ENCODE measurements at places on chromosomes 7 and 10.

- no peak for DNase-seq
These were observed 228.0 kb downstream of the RAB11FIP2 start for GRCh38 chr10:117818721-117819120.

GRCh38 chr7:98668255-98668654 lies 51.2 kb downstream of the NPTX2 start:
- no peak for DNase-seq

DNA sequence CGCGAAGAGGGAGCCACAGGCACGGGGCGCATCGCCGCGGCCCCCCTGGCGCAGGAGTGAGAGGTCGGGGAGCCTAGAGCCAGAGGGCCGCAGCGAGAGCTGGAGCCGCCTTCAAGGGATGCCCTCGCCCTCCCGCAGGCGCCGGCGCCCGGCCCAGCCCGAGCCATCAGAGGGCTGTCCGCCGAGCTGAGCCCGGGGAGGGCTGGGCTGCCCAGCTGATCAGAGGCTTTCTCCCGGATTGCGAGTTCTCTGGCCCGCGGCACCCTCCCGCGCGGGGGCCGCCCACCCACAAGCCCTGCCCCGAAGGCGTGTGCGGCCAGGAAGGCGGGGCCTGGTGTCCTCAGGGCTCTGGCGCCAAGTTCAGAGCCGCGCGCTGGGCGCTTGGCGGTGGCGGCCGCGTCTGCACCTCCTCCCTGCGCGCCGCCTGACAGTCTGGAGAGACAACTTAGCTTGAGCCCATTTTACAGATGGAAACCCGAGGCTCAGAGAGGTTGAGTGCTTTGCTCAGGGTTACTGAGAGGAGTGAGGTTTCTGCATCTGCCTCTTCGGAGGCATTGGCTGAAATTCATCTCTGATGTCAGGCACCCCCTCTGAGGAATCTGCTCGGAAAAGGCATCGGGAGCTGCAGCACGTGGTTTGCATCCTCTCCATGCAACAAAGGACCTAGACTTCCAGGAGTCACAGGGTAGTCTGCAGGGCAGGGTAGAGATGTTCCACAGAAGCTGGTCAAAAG lies 3.8 kb upstream of the ANTXRL start:
- peak; percentile 91 for DNase-seq

DNA sequence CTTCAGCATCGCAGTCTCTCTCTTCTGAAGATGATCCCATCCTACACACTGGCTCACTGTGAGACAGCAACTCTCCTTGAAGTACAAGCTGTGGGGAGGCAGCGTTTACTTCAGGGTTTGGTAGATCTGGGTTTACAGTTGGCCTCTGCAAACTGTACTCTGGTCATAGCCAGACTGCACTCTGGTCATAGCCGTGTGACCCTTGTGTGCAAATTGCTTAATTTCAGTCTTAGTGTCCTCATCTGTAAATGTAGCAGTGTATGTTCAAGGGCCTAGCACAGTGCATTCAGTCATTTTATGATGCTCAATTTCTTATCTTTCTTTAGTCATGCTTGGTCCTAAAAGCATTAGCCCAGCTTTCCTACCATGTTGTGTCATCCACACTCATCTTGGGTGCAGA lies 188.2 kb downstream of the LRMDA start:
- DNase-seq = no peak

DNA sequence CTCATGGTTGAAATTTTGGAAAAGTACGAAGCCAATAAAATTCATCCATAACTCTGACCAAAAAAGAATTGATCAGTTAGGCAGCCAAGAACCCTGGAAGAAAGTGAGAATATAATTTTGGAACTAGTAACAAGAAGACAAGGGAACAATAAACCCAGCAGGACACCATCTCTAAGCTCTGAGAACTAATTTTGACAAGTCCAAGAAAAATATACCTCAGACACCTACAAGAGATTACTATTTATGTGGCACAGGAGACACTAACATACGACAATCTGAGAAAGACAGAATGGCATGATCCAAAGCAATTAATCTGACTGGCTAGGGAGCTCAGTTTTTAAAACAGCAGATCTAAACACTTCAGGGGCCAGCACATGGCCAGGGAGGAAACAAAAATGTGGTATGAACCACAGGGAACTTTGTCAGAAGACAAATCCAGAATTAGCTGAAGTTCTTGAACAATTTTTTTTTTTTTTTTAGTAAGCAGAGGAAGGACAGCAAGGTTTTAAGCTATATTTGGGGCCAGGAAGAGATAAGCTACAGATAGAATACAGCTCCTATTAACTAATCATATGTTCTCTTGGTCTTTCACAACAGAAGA lies 38.9 kb downstream of the PARD3 start:
- DNase-seq = no peak

DNA sequence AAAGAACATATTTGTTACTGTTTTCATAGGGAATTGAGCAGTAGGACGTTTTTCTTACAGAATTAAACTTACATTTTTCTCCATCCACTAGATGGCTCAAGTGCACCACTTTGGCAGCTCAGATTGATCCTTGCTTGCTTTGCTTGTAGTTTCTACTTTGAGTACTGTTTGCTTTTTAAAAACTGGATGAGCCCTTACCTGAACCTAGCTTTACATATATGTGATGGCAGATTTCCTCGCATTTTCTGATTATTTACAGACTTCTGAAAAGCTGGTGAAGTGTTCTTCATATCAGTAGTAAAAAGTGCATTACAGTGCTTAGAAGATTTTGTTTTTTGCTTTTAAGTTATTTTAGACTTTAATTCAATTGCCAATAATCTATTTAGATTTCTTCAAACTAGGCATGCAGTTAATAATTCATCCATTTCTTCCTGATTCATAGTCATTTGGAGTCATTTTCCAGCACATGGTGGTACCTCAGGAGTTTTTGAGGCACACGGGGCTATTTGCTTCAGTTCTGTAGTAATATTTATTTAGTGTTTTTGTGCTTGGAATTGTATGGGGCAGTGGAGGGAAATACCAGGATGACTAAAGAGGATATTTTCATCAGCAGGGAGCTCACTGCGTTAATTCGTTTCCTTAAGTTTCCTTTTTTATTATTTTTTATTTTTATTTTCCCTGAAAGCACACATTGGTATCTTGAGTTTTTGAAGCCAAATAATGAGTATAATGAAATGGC lies 57.3 kb downstream of the MAPK8 start:
- DNase-seq = peak; percentile 78

DNA sequence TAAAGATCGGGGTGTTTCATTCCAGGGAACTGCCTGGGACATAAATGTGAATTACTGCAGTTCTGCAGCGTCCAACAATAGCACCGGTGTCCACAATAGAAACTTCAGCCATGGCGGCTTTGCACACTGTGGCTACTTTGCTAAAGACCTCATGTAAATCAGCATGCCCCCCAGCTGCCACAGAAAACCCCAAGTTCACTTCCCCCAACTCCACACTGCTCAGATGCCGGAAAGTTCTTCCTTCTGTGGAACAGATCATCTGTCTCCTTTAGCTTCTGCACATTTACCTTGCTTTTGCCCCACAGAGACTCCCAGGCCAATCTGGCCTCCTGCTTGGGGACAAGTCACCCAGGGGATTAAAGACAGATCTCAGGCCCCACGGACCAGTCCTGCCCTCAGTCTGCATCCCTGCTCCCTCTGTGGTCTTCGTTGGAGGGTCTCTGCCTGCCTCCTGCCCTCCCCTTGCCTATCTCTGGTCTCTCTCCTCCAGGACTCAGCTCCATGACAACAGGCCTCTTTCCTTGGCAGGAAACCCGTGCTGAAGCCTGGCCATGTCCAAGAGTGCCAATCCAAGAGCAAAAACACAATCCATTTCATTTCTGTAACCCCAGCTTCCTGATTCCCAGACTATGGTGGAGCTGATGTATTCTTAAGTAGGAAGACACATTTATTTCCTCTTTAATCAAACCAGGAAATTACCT lies 403.2 kb downstream of the RPS24 start:
- DNase-seq = no peak

DNA sequence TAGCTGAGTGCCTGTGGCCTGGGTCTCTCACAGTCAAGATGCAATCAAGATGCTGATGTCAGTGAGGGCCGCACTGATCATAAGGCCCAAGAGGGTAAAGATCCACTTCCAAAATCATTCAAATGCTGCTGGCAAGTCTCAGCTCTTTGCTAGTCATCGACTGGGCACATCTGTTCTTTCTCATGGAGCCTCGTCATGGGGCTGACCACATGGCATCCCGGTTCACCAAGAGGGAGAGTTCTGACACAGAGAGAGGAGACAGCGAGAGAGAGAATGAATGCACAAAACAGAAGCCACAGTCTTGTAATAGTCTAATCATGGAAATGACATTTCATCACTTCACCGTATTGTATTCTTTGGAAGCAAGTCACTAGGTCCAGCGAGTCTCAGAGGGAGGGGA lies 1067.5 kb upstream of the C7orf33 start:
- no peak for DNase-seq

DNA sequence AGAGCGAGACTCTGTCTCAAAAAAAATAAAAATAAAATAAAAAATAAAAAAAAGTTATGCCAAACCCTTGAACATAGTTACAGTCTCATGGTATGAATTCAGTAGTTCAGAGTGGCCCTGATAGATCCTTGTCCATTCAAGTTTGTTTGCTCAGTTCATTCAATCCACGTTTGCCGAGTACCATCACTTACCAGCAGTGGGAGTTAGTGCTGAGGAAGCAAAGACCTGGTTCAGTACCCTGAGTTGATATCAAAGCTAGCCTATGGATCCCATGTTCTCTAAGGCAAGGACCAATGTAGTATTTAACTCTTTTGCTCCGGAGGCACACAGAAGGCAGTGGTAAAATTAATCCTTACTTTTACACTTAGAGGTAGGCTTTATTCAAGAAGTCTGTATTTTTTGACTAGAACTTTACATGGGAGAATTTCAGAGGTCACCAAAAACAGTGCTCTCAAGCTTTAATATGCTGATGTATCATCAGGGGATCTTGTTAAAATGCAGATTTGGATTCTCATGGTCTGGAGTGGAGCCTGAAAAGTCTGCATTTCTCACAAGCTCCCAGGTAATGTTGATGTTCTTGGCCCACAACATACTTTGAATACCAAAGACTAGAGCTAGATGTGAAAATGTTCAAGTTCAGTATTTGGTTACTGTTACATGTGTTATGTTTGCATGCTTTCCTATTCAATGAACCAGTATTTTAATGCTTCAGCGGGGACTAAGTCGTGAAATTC lies 38.1 kb upstream of the HBP1 start:
- no peak for DNase-seq

DNA sequence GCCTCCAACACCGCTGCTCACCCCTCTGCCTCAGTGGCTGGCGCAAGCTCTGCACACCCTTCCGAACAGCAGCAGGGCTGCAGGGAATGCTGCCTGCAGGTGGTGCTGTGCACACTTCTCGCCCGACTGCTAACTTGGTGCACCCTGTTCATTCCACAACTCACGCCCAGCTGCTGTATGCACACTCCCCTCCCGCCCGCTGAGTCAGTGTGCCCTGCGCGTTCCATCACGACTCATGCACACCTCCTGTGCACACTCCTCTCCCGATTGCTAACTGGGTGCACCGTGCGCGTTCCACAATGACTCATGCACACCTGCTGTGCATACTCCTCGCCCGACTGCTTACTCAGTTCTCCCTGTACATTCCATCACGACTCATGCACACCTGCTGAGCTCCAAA lies 21.5 kb downstream of the ADARB2 start:
- DNase-seq = no peak

DNA sequence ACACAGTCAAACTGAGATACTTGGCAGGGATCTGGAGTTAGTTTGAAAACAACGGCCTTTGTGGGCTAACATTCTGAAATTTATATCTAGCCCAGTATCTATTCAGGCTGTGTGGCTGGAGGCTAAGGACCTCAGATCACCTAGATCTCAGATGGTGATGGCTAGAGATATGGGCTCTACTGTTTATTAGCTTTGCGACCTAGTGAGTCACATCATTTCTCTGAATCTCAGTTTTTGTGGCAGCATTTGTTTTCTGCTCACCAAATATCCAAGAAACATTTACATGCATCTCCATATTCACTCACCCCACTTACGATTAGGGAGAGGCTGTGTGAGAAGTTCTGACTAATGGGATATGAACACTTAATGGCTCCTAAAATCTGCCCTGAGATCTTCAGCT lies 503.9 kb downstream of the KIF20B start:
- no peak for DNase-seq

DNA sequence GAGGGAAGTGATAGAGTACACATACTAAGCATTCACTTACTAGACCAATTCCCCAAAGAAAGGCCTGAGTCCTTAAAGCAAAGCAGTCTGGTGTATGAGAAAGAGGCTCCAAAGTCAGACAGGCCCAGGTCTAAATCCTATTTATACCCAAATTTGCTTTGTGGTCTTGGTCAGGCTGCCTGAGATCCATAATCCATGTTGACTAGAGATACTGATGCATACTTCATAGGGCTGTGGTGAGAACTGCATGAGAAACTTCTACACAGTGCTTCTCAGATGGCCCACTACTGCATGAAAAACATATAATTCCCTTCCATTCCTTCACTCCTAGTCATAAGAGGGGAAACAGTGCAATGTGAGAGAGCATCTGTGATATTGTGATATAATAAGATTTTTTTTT lies 81.6 kb upstream of the SP4 start:
- DNase-seq = no peak

GRCh38 chr7:116162254-116162653 lies 48.1 kb upstream of the TES start:
- no peak for DNase-seq

GRCh38 chr7:105438847-105439173 lies 50.1 kb upstream of the SRPK2 start:
- no peak for DNase-seq

- DNase-seq = no peak
These were observed 287.7 kb downstream of the ABCA13 start for GRCh38 chr7:48458701-48459524.

GRCh38 chr10:120457431-120458172 lies 575 bp downstream of the PLPP4 start:
- no peak for DNase-seq

DNA sequence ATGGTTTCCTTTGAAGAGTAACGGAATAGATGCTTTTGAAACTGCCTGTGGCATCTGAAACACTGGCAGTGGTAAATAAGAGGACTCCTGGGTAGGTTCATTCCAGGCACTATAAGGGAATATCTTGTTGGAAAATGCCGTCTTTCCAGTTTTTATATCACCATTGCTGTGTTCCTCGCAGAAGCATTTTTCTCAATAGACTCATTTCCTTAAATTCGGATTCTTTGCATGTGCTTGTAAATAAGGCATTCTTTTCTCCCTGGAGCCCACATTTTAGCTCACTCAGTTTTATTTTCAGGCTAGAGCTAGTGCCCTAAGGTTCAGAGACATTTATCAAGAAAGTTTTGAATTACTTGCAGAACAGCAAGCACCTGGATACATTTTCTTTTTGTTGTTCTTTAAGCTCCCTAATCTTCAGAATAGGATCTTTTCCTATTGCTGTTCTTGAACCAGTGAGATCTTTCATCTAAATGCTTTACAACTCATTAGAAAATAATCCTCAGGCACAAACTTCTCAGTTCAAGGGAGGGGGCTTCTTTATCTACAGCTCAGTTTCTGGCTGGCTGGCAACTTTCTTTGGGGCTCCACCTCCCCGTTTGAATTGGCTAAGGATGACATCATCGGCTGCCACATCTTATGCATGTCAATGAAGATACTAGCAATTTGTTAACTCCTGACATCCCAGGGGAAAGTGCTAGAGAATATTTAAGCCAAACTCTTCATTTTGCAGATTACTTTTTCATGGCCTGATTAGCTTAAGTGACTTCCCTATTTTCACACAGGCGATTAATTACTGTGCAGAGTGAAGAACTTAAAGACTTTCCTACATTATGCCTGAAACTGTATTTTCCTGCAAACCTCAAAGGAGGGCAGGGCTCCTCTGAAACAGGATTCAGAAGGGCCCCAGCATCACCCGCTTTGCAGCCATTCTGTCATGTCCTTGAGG lies 133.7 kb upstream of the RSU1 start:
- peak; percentile 56 for DNase-seq
